ENCODE measurements at places on chromosomes 3 and 15.

- DNase-seq: no peak
Observed at GRCh38 chr3:174659511-174659910, 199.6 kb upstream of the NAALADL2 start.

GRCh38 chr3:116951610-116952009 is 242.0 kb downstream of the TUSC7 start:
- DNase-seq: peak; percentile 35

- DNase-seq: peak; percentile 59
Observed at GRCh38 chr3:134378384-134378783, 4.1 kb upstream of the AMOTL2 start.

- no peak for DNase-seq
Observed at GRCh38 chr15:94683902-94684301, 452.5 kb downstream of the MCTP2 start.

DNA sequence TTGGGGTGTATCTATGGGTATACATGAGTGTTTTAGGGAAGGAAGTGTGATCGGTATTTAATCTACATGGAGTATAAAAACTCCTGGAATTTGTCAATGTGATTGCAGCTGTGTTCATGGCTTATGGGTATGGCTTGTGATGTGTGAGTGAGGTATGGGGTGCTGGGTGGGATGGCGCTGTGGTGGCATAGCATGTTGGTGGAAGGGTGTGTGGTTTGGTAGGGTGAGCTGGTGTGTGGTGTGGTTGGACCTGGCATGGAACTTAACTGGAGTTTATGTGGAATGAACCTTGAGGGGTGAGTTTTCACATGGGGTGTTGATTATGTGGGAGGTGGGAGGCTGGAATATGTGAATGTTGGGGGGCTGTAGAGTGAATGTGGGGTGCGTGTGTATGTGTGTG is 492 bp upstream of the MOBP start:
- no peak for DNase-seq

GRCh38 chr3:11944052-11944673 is 60.0 kb upstream of the SYN2 start:
- peak; percentile 37 for DNase-seq

GRCh38 chr3:189797103-189797750 is 166.0 kb downstream of the TP63 start:
- no peak for DNase-seq

- no peak for DNase-seq
Observed at GRCh38 chr3:48655606-48656005, 7.1 kb downstream of the CELSR3 start.

DNA sequence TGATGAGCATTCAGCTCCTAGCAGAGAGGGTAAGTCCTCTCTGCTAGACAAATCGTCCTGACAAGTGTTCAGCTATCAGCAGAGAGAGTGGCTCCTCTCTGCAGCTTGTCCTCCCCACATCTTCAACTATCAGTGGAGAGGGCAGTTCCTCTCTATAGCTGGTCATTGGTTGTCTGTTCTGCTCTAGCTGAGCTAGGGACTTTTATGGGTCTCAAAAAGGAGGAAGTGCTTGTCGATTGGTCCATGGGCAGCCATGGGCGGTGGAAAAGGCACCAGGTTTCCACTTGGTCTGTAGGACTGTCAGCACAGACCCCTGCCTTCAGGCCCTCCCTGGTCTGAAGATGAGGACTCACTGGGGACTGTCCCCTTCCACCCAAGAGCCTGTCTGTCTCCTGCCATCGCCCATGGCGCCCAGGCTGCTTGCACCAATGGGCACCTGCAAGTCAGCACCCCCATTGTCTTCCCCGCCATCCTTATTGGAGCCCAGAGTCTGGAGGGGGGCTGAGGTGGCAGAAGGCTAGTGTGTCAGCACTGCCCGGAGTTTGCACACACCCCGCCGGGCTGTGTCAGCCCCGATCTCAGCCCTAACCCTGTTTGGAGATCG is 264.7 kb downstream of the ZBBX start:
- no peak for DNase-seq

DNA sequence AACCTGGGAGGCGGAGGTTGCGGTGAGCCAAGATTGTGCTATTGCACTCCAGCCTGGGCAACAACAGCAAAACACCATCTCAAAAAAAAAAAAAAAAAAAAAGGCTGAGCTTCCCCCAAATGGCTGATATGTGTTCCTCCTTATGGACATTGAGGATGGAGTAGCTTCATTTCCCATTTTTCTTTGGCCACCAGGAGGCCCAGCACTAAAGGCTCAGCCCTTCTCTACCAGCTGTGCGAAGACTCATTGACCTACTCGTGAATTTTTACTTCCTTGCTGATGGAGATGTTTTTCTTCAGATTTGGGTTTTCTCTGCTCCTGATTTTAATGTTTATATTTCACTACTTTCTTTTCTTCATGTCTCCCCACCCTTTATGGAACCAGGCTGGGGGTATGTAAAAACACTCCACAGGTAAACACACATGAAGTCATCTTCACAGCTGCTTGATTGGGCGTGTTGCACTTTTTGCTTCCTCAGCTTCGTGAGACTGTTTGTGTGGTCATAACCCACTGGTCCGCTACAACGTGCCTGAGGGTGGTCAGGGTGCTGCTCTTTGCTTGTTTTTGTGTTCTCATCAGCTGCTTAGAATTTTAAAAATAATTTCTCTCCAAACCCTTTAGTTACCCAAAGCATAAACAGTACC is 13.5 kb downstream of the SEMA4B start:
- DNase-seq: no peak

- no peak for DNase-seq
Observed at GRCh38 chr3:72494130-72494529, 354.1 kb downstream of the SHQ1 start.

GRCh38 chr15:48084759-48085590 is 35.8 kb upstream of the SLC24A5 start:
- no peak for DNase-seq

- no peak for DNase-seq
Observed at GRCh38 chr15:59327942-59328341, 44.7 kb downstream of the MYO1E start.

DNA sequence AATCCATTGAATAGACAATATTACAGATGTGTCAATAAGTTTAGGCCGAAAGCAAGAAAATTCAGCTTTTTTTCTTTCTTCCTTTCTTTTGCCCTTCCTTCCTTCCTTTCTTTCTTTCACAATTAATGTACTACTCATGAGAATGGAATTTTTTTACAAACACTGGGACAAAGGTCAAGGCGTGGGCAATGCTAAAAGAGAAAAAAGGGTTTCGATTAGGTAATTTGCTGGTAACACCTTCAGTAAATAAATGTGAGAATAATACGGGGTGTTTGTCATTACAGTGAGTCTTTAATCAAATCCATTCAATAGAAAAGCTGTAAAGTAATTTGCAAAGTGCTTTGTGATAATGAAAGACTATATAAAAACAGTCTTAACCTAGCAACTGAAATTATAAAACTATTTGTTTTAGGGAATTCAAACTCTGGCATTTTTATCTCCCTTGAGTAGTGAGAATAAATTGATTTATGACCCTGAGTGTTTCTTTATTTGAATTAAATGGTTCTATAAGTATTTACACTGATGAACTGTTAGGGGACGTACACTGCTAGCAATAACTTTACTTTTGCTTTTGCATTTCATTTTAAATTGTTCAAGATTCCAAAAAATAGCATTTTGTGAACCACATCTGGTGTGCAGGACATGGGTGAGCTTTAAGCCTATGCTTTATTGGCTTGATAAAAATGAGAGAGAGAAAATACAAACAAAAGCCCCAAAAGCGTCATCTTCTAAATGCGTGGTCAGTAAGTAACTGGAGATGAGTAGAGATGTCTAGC is 104.2 kb upstream of the THRB start:
- no peak for DNase-seq

- DNase-seq: peak; percentile 15
Observed at GRCh38 chr3:126816986-126817777, 113.1 kb downstream of the CHCHD6 start.

GRCh38 chr3:33089515-33089914 is 7.4 kb downstream of the GLB1 start:
- no peak for DNase-seq

- DNase-seq: no peak
Observed at GRCh38 chr15:67190813-67191212, 63.6 kb downstream of the AAGAB start.

- DNase-seq: no peak
Observed at GRCh38 chr15:41473418-41473817, 20.3 kb upstream of the ITPKA start.

DNA sequence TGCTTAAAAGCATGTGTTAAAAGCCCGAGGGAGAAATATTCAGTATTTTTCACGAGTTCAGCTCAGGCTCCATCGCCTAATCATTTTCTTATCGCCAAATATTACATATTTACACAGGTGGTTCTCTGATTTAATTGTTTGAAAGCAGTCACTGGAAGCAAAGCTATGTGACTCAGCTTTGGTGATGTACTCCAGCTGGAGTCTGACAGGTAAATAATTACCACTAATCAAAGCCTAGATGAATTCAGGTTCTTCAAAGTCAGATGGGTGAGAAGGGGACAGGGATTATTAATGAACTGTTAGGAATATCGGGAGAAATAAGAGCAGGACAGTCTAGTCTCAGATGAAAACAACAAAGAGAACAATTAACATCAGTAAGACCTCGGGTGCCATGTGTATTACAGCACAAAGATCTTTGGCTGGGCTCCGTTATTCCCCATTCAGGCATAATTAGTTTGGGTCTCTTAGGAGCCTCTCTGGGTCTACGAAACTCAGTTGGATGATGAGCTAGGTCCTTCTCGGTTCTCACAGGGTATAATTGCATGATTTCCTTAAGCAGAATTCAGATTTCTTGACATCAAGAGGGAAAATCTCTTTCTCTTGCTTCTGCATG is 331.7 kb upstream of the ADAMTS9 start:
- DNase-seq: no peak

GRCh38 chr3:45055032-45055410 is 28.9 kb downstream of the CLEC3B start:
- DNase-seq: no peak

DNA sequence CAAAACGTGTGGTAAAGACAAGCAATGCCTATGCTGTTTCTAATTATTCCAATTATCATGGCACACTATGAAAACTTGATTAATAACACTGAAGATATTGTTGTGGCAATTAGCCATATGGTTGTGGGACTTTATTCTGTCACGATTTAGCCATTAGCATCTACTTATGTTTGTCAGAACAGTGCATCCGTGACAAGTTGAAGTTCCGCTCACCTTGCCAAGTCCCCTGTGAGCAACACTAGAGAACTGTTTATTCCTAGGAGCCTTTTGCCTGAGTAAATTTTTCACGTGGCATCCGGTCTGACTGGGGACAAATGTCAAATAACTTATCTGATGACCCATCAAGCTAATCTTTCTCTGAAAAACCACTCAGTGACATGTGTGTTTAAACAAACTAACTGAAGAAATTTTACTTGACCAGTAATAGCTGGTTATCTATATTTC is 403.3 kb downstream of the TBC1D5 start:
- DNase-seq: no peak

DNA sequence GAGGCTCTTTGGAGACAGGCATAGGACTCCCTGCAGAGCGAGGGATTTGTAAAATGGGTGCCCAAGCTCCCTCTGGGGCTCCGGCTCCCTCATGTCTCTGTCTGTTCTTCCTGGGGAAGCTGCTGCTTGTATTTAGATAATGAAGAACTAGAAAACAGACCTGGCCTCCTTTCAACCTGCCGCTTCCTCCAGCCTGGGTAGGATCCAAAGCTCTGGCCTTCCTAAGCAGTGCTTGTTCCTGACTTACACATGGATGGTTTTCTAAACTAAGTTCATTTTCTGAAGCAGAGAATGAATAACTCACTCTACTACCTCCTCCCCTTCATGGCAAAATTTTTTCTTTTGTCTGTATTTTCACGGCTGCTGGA is 36.9 kb upstream of the MYZAP start:
- DNase-seq: no peak

DNA sequence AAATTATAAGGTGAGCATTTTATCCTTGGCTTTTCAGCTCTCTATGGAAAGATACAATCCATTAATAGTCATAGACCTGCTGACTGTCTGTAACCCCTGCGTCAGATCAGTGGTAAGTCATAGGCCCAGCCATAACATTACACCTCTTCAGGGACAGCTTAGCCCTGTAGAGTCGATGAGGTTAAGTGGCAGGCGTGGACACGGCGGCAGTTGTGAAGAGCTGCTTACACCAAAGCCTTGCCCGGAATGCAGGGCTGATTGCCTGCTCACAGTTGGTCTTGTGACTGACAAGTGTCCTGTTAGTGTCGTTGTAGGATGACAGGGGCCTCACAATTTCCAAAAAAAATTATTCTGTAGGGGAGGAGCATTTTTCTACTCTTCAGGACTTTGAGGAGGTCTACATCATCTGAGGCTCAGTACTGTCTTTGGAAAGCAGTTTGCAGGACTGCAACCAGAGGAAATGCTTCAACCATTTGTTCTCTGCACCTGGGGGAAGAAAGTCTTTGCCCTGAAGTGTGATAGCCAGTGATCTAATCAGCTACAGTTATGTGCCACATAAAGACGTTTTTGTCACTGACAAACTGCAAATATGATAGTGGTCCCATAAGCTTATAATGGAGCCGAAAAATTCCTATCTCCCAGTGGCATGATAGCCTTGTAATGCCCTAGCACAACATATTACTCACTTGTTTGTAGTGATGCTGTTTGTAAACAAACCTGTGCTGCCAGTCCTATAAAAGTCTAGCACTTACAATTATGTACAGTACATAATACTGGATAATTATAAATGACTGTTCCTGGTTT is 14.9 kb upstream of the SELENOT start:
- DNase-seq: no peak

GRCh38 chr3:172201136-172201869 is 161.9 kb downstream of the FNDC3B start:
- peak; percentile 24 for DNase-seq

GRCh38 chr3:129004639-129005295 is 3.7 kb downstream of the EFCC1 start:
- DNase-seq: no peak

- DNase-seq: no peak
Observed at GRCh38 chr15:73172508-73172907, 120.2 kb downstream of the NEO1 start.

GRCh38 chr3:62805580-62806277 is 69.5 kb downstream of the CADPS start:
- DNase-seq: no peak

GRCh38 chr3:174363256-174363655 is 495.9 kb upstream of the NAALADL2 start:
- no peak for DNase-seq

- DNase-seq: no peak
Observed at GRCh38 chr3:99902091-99902490, 84.4 kb downstream of the CMSS1 start.

DNA sequence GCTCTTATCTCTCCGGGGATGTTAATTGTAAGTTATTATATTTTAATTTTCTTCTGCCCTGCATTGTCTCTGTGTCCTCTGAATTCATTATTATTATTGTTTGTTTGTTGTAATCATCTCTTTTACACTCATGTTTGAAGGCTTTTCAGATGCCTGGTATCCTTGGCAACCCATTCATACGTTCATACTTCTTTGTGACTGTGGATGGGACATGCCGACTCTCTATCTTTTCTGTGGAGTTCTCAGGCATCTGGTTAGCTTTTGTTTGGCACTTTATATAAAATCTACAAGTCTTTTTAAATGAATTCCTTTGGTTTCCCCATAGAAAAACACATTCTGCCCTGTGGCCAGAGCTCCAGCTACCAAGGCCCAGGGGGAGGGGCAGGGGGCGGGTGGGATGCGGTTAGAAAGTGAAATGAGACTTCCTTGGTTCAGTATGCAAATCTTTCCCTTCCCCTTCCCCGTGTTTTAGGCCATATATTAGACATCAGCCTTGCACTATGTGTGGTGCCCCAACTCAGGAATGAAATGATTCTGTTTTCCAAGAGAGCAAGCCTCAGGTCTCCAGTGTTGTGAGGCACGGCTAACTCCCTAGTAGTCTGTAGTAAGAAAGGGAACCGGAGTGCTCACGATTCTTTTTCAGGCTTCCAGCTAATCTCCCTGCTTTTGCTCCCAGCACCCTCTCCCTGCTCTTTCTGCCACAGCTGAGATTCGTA is 79.2 kb downstream of the SST start:
- no peak for DNase-seq
